Anterior cingulate cortex (tissue), 58 donors: ENCODE measurements at places on chromosomes 6 and 20.
A peak's percentile ranks its signal among the peaks of the same experiment; 100 is the strongest.

- no peak for DNase-seq
Measured at GRCh38 chr20:64198347-64198746, 34.1 kb downstream of the MYT1 start.

- DNase-seq = no peak
Measured at GRCh38 chr20:20953738-20954618, 152.2 kb downstream of the LINC00237 start.

DNA sequence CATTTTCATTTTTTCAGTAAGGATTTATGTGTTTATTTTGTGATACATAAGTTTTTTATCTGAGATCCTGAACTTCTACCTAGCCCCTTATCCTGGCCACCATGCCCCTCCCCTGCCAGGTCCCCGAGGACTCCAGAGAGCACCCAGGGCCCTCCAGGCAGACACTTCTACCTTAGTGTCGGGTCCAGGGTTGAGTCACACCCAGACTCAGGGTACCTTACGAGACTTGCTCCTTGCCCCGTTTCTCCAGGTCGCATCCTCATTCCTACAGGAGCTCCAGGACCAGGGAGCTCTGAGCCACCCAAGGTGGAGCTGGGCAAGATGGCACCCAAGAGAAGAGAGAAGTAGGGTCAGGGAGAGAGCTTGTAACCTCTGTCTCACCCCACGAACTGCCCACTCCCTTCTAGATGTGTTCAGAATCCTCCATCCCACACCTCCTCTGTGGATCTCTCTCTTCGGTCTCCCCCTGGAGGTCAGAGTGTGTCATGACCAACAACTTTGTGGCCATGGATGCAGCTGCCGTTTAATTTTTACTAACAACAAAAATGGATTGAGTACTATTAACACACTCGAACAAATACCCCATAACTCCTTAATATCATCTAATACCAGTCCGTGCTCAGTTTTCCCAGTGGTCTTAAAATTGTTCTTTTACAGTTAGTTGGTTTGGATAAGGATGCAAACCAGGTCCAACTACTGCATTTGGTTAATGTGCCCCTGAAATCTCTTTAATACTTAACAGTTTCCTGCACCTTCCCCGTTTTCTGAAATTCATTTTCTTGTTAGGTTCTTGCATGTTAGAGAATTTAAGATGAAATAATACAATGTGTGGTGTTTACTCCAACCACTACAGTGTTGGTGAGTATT is 130.6 kb upstream of the INSM1 start:
- DNase-seq = no peak

DNA sequence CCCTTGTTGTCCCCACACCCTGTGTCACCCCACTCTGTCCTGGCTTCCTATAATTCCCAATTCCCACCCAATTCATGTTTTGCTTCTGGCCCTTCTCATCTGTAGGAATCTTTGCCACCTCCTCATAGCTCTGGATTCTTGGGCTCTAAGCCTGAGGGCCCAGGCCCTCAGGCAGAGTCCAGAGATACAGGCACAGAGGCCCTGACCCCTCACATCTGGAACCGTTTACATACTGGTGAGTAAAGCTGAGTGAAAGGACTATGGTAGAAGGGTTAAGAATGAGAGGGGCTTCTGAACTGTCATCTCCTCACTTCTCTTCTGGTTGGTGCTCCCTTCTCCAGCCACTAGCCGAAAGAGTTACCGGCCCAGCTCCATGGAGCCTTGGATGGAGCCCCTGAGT is 13.6 kb downstream of the PRRC2A start:
- DNase-seq = no peak

DNA sequence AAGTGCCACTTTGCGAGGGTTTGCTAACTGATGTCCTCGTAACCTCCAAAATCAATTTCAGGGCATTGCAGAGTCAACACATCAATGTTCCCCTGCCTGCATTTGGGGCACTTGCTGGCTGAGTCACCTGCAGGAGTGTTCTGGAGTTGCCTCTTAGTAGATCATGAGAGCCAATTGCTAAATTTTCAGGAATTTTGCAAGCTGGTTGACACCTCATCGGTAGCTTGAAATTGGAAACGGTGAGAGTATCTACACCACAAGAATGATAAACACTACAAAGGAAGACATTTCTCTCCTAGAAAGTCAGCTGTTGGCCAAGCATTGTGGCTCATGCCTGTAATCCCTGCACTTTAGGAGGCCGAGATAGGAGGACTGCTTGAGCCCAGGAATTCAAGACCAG is 10.8 kb upstream of the BFSP1 start:
- no peak for DNase-seq

DNA sequence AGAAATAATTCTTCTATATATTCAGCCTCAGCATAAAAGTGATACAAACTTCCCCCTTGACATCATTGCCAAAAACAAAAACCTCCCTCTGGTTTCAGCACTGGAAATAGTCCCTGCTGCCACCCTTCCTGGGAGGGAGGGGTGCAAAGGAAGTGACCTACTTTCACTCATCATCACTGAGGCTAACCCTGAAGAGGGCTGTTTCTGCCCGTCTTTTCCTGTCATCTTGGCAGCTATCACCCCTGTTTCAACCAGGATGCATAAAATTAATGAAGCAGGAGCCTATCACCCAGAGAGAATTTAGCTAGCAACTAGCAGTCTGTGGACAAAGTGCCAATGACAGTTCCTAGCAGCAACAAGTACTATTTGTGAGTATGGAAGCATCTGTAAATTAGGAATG is 397.8 kb downstream of the LAMA2 start:
- DNase-seq = no peak

GRCh38 chr6:134814076-134814695 is 135.7 kb downstream of the ALDH8A1 start:
- no peak for DNase-seq

DNA sequence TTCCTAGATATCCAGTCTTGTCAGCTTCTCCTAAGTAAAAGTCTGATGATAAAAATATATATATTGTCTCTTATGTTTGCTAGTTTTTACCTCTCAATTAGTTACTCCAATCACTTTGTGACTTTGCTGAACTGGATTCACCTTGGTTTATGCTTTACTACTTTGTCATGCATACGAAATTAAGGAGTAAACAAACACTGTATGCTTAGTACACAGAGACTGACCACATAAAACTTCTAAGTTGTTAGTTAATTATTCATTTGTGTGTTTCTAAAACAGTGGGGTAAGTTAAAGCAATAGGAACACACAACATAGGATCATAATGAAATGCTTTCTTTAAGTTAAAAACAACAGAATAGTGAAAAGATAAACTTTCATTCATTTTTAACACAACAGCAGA is 877.3 kb upstream of the MAP3K7 start:
- no peak for DNase-seq

- no peak for DNase-seq
Measured at GRCh38 chr6:109706513-109706912, 15.4 kb downstream of the FIG4 start.

DNA sequence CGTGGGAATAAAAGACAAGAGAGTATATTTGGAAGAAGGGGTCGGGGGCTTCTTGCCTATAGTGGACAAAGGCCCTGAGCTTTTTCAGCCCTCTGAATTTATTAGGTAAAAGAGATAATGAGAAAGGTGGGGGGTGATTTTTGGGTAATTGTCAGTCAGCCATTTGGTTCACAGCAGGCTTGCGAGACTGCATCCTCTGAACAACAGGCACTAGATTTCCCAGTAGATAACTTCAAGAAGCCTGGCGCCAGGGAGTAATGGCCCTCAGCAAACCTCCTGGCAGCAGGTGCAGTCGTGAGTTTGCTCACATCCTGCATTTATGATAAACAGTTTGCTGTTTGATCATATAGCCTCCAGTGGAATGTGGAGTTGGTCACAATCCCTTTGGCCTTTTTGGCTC is 609.0 kb downstream of the DHX35 start:
- DNase-seq = no peak

GRCh38 chr20:17663040-17663399 is 19.0 kb downstream of the RRBP1 start:
- peak; percentile 46 for DNase-seq

- no peak for DNase-seq
Measured at GRCh38 chr6:11634948-11635347, 97.4 kb downstream of the TMEM170B start.

GRCh38 chr20:916825-917224 is 691 bp upstream of the ANGPT4 start:
- DNase-seq = no peak

GRCh38 chr6:42722497-42722896 is at the start of gene PRPH2:
Gene PRPH2 (minus strand): TSS chr6:42722597. CDS start chr6:42722334, 263 bp downstream.
- DNase-seq = no peak

GRCh38 chr6:40907198-40907701 is 131.8 kb downstream of the UNC5CL start:
- DNase-seq = no peak

- DNase-seq = no peak
Measured at GRCh38 chr6:168905451-168906090, 348.1 kb downstream of the THBS2 start.

- no peak for DNase-seq
Measured at GRCh38 chr6:125742464-125743120, 6.8 kb upstream of the HEY2 start.

GRCh38 chr6:43393602-43394001 is 24.2 kb upstream of the ZNF318 start:
- no peak for DNase-seq

GRCh38 chr20:29297411-29298270 is 1959.8 kb upstream of the DEFB115 start:
- no peak for DNase-seq

- DNase-seq = no peak
Measured at GRCh38 chr6:158548418-158549161, 11.3 kb upstream of the TMEM181 start.

DNA sequence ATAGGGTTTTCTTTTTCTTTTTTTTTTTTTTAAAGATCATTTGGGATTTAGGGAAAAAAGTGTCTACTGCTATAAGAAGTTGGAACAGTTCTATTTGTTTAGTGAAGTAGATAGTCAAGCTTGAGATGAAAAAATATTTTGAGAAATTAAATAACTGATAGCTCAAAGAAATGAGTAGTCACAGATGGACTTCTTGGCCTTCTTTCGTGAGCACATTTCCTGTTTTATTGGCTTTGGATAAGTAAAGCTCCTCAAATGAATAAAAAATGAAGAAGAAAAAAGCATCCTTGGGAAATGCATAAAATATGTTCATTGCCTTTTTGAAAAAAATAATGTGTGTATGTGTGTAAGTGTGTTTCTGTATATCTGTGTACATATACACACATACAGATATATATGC is 515.9 kb downstream of the GRIK2 start:
- DNase-seq = no peak

GRCh38 chr6:157292202-157292601 is 31.1 kb downstream of the TMEM242 start:
- DNase-seq = no peak

GRCh38 chr6:161716176-161716575 is 442.3 kb upstream of the AGPAT4 start:
- DNase-seq = no peak
